Left ventricle myocardium inferior (tissue), 1 donor: ENCODE measurements at places on chromosomes 7 and 10. TPM values are rescaled to one million over a fixed set of nuclear protein-coding genes. Genes with fewer than 3 reads are reported as not detected.

GRCh38 chr7:95632609-95633008, 36.3 kb upstream of the PDK4 start:
- H3K36me3 ChIP-seq = no peaks in the 10 kb centered on the region
- H3K27me3 ChIP-seq = no peaks in the 10 kb centered on the region
- H3K4me3 ChIP-seq = no peak overlapping the region
- H3K4me1 ChIP-seq = peaks cover 30% of the 10 kb centered on the region
- DNase-seq = no peak

DNA sequence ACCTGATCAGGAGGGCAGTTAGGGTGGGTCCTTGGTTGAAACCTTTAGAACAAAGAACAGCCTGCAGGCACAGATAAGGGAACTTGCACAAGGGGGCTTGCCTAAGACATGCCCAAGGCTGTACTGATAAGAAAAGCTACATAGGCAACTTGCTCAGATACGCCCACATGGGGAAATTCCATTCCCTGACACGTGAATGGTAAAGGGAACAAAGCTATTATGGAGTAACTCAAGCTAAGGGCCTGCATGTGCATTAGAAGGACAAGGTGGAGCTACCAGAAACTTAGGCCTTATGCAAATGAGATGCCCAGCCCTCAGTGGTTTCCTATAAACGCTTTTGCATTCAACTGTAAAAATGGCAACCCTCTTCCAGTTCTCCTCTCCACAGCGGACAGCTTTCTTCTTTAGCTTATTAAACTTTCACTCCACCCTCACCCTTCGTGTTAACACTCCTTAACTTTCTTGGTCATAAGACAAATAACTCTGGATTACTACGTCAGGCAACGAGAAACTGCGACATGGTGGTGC, 1192.1 kb upstream of the CELF2 start:
- DNase-seq = no peak
- no peaks in the 10 kb centered on the region for H3K36me3 ChIP-seq
- no peak overlapping the region for H3K27ac ChIP-seq
- H3K4me1 ChIP-seq = no peaks in the 10 kb centered on the region

DNA sequence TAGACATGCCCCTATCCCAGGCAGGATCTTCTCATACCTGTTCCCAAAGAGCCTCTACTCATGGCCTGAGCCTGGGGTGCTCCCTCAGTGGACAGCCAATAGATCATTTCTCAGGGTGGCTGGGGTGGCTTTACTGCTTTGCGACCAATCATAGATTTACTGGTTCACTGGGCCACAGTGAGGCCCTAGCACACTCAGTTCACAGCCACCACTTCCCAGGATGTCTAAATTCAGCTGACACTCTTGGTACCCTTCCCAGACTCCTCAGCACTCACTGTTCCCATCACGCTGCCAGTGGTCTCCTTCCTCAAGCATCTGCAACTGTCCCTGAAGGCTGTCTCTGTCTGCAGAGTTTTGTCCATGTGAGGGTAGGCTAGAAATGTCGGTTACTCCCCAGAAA, 50.6 kb downstream of the ARHGAP22 start:
- H3K4me3 ChIP-seq = no peak overlapping the region
- no peak for DNase-seq
- no peaks in the 10 kb centered on the region for H3K36me3 ChIP-seq
- peaks cover 23% of the 10 kb centered on the region for H3K4me1 ChIP-seq

The ADRA2A gene
- 0.27 TPM for total RNA-seq

DNA sequence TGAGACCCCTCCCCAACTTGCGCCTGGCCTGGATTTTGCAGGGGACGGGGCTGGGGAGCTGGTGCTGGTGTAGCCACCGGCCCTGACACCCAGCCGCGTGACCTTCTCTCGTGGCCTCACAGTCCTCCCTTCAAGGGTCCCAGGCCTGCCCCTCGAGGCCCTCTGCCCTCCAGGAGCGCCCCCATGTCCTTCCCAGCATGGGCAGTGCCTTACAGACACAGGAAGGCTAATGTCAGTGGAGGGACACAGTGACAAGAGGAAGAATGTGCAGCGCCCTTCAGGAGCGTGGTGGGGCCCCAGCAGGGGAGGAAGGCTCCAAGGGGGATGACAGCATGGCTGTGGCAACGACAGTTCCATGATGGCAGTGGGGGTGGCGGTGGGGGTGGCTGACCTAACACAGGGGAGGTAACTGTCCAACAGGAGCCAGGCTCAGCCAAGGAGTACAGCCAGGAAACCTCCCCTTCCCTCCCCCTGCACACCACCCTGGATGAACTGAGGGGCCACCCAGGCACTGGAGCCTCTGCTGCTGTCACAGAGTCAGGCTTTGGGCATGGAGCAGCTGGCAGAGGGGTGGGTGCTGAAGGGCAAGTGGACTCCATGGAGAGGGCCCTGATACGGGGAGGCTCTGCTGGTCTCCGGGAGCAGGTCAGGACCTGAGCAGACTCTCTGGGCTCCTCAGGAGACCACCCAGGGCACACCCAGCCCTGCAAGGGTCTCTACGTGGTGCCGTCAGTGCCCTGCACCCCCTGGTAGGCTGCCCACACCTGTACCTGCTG, 76.0 kb upstream of the RET start:
- peaks cover 27% of the 10 kb centered on the region for H3K27me3 ChIP-seq
- H3K4me1 ChIP-seq = no peaks in the 10 kb centered on the region
- H3K4me3 ChIP-seq = no peak overlapping the region

DNA sequence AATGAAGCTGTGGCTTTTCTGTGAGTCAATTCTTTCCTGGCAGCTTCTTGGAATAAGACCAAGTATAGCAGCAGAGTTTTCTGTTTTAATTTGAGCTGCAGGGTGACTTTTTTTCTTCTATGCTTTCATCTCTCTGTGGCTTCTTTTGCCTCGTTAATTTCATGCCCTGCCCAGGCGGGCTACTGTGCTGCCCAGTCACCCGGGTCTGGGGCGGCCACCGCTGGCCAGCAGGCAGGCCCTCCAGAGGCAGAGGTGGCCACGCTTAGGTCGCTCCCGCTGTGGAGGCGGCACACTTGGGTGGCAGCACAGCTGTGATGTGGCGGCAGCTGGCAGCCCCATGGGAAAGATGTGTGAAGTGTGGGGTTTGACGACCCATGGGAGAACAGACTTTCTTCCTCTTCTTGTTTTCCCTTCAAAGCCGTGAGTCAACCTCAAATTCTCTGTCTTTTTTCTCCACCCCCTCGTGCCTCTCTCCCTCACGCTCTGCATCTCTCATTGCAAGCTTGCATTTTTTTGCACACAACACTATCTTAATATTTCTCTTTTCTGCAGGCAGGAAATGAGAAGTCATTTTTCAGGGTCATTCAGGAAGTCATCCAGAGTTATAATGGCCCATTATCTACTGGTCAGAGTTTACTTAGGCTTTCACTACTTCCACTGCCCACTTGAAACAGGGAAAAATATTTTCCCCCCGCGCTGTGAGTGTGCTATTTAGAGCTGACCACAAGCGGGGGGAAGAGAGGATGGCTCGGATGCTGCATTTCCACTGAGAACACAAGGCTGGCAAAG, 67.8 kb downstream of the EGFR start:
- H3K36me3 ChIP-seq = no peaks in the 10 kb centered on the region
- H3K27me3 ChIP-seq = no peaks in the 10 kb centered on the region
- peaks cover 52% of the 10 kb centered on the region for H3K4me1 ChIP-seq
- H3K27ac ChIP-seq = peak overlapping the region; percentile 76
- peak overlapping the region; percentile 26 for H3K4me3 ChIP-seq

The AKR1C1 gene
- total RNA-seq = 34.1 TPM

GRCh38 chr7:22604246-22604645, 104.3 kb upstream of the STEAP1B start:
- no peak overlapping the region for H3K4me3 ChIP-seq
- H3K27ac ChIP-seq = no peak overlapping the region
- no peak for DNase-seq
- H3K4me1 ChIP-seq = peaks cover 17% of the 10 kb centered on the region
- H3K27me3 ChIP-seq = no peaks in the 10 kb centered on the region

DNA sequence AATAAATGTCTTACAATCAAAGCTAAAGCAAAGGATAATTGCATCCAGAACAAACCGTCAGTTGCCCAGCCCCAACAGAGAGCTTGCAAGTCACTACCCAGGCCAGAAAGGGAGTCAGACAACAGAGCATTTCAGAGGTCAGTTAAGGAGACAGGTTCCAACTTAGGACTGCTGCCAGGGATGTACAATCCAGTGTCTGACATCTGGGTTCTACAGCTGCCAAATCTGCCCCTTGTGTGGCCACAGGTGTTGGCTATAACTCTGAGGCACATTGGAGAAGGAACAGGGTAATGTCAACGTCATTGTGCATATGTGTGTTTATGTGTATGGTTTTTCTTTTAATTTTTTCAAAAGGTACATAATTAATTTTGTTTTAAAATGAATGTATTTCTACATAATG, 85.2 kb upstream of the GLCCI1 start:
- no peaks in the 10 kb centered on the region for H3K36me3 ChIP-seq
- no peak overlapping the region for H3K4me3 ChIP-seq
- no peak overlapping the region for H3K27ac ChIP-seq
- H3K27me3 ChIP-seq = no peaks in the 10 kb centered on the region
- no peak for DNase-seq

The ZFAND4 gene
- 11.1 TPM for total RNA-seq

GRCh38 chr7:69654849-69655707, 56.8 kb downstream of the AUTS2 start:
- peak overlapping the region; percentile 60 for H3K27ac ChIP-seq
- peaks cover 53% of the 10 kb centered on the region for H3K4me1 ChIP-seq
- H3K4me3 ChIP-seq = no peak overlapping the region
- no peaks in the 10 kb centered on the region for H3K36me3 ChIP-seq
- no peak for DNase-seq
- no peaks in the 10 kb centered on the region for H3K27me3 ChIP-seq

- peak overlapping the region; percentile 5 for H3K27ac ChIP-seq
- H3K36me3 ChIP-seq = no peaks in the 10 kb centered on the region
- DNase-seq = no peak
- no peak overlapping the region for H3K4me3 ChIP-seq
- H3K4me1 ChIP-seq = no peaks in the 10 kb centered on the region
Measured at GRCh38 chr7:31002256-31002655, 38.5 kb downstream of the GHRHR start.

The AZGP1 gene
- total RNA-seq = 85.5 TPM

DNA sequence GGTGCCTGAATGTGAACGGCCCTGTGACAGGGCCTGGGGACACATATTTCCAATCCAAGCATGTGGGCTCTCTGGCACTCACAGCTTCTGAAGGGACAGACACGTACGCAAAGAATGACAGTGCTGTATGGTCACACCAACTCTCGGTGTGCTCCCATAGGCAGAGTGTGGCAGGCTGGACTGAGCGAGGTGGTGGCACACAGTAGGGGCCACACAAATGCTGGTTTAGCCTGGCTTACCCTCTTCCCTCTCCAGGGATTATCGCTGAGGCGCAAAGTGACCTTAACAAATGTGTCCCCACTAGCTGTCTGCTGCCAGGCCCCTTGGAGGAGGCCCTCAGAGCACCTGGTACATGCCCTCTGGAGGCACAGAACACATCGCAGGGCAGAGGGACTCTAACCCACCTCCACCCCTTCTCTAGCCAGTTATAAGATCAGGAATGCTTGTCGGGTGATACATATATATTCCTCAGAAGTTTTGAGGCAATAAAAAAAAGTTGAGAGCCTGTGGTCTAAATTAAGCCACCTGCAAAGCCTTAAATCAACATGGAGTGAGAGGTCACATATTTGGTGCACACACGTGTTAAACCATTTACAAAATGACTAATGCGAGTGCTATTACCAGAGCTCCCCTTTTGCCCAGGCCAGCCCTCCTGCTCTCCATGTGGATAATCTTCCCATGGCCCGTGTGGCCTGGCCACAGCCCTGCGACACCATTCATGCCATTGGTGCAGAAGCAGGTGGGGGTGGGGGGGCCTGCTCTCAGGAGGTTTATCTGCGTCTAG, 262.8 kb upstream of the GRB10 start:
- peaks cover 8% of the 10 kb centered on the region for H3K4me1 ChIP-seq
- H3K27me3 ChIP-seq = no peaks in the 10 kb centered on the region
- no peaks in the 10 kb centered on the region for H3K36me3 ChIP-seq
- H3K4me3 ChIP-seq = no peak overlapping the region

DNA sequence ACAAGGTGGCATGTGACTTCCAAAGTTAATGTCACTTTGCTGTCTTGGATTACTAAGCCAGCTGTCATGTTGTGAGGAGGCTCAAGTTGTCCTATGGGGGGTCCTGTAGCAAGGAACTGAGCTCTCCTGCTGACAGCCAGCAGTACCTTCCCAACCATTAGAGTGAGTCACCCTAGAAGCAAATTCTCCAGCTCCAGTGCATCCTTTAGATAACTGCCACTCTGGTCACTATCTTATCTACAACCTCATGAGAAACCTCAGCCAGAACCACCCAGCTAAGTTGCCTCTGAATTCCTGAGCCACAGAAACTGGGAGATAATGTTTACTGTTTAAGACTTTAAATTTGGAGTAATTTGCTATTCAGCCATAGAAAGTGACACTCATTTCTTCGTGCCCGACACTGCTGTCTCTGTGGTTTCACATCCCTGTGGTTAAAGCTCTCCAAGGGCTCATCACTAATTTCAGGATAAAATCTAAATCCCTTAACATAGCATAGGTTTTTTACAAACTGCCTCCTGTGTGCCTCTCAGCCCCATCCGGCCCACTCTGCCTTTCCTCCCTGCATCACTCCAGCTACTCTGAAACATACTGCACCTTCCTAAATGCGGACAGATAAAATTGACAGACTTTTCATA, 83.5 kb downstream of the PRR15 start:
- peaks cover 34% of the 10 kb centered on the region for H3K4me1 ChIP-seq
- no peak for DNase-seq
- no peak overlapping the region for H3K27ac ChIP-seq
- H3K27me3 ChIP-seq = no peaks in the 10 kb centered on the region

The PNLIPRP1 gene
- not detected for total RNA-seq

DNA sequence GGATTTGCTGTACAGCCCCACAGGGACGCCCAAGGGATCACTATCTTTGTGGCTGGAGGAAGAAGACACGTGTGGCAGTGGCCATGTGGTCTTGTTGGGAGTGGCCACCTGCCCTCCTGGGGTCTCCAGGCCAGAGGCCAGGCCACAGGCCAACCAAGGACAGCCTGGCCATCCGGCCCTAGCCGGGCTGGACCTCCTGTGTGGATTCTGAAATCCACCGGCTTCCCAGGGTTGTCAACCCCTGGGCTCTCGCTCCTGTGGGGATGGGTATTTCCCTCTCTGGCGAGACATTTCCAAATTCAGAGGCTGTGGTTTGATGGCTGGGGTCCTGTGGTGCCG, 31.5 kb upstream of the CFAP46 start:
- H3K27me3 ChIP-seq = peaks cover 96% of the 10 kb centered on the region
- no peak for DNase-seq
- H3K4me3 ChIP-seq = no peak overlapping the region
- H3K27ac ChIP-seq = no peak overlapping the region
- H3K4me1 ChIP-seq = no peaks in the 10 kb centered on the region

The PLAC9 gene
- 34.3 TPM for total RNA-seq

DNA sequence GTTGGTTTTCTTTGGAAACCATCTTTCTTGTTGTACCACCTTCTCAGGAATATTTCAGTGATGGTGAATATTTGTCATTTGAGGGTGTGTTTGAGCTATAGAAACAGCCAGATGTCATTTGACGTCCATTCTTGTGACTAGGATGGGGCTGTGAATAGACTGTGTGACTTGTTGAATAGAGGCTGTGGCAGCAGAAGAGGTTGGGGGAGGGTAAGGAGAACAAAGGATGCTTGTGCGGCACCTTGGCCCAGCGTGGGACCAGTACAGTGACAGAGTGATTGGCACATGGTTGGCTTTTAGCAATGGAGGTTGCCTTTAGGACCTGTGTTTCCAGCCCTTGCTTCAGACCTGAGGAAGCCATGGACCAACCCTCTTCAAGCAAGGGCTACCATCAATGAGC, 11.3 kb downstream of the DMBT1 start:
- H3K27ac ChIP-seq = no peak overlapping the region
- H3K4me3 ChIP-seq = no peak overlapping the region
- no peaks in the 10 kb centered on the region for H3K4me1 ChIP-seq
- H3K27me3 ChIP-seq = no peaks in the 10 kb centered on the region
- no peaks in the 10 kb centered on the region for H3K36me3 ChIP-seq

GRCh38 chr10:105751688-105752087, 1110.6 kb downstream of the SORCS3 start:
- no peak overlapping the region for H3K4me3 ChIP-seq
- peaks cover 20% of the 10 kb centered on the region for H3K4me1 ChIP-seq
- H3K27me3 ChIP-seq = no peaks in the 10 kb centered on the region
- no peak for DNase-seq
- peak overlapping the region; percentile 4 for H3K27ac ChIP-seq
